CMK (cell line): ENCODE measurements at places on chromosomes 3 and 15.

DNA sequence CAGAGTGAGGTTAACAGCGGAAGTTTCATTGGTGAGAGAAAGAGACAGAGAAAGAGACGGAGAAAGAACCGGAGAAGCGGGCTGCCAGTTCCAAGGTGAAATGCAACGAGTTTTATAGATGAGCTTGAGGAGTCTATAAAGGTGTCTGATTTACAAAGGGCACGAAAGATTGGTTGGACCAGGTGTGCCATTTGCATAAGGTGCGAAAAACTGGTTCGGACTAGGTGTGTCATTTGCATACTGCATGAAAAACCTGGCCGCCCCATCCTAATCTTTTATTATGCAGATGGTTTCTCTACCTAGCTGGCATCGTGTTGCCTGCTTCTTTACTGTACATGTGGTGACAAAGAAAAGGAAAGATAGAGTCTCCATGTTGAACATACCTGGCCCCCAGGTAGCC lies 253.8 kb upstream of the IGF1R start:
- DNase-seq: no peak

DNA sequence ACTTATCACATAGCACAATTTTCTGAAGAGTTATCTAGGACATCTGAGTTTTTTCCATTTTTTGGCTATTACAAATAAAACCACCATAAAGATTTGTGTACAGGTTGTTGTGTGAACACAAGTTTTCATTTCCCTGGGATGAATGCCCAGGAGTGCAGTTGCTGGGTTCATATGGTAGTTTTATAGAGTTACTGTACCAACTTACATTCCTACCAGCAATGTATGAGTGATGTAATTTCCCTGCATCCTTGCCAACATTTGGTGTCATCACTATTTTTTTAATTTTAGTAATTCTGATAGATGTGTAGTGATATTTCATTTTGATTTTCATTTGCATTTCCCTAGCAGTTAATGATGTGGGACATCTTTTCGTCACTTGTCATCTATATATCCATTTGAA lies 20.5 kb downstream of the FILIP1L start:
- DNase-seq: no peak

DNA sequence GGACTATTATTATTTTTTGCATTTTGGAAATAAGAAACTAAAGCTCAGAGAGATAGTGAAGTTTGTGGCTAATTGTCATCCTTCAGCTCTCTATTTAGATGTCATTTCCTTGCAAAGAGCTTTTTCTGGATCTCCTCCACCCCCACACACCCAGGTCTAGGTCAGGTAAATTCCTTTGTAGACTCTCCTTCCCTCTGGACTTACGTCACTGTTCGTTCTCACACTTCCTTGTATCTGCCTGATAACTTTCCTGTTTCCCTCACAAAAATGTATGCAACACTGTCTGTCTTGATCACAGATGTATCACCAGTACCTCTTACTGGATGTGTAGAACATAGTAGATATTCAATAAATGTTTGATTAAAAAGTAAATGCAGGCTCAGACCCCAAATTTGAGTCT lies 6.1 kb upstream of the MB21D2 start:
- DNase-seq: no peak

DNA sequence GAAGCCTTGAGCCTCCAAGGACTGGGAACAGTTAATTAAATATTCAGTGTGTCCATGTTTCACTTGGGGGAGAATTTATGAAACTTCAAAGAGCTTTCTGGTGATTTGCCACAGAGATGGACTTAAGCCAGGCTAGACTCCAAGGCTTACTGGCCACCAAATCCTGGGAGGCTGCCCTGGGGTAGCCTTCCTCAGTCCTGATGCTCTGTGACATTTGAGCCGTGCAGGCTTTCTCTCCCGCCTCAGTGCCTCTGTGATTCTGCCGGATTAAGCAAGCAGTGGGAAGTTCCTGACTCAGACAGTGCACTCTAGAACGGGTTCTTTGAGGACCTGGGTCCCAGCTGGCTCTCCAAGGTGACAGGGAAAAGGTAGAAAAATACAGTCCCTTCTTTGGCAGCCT lies 314.7 kb upstream of the ICE2 start:
- no peak for DNase-seq

GRCh38 chr3:171585039-171585438 lies 124.8 kb upstream of the TNIK start:
- DNase-seq: no peak

DNA sequence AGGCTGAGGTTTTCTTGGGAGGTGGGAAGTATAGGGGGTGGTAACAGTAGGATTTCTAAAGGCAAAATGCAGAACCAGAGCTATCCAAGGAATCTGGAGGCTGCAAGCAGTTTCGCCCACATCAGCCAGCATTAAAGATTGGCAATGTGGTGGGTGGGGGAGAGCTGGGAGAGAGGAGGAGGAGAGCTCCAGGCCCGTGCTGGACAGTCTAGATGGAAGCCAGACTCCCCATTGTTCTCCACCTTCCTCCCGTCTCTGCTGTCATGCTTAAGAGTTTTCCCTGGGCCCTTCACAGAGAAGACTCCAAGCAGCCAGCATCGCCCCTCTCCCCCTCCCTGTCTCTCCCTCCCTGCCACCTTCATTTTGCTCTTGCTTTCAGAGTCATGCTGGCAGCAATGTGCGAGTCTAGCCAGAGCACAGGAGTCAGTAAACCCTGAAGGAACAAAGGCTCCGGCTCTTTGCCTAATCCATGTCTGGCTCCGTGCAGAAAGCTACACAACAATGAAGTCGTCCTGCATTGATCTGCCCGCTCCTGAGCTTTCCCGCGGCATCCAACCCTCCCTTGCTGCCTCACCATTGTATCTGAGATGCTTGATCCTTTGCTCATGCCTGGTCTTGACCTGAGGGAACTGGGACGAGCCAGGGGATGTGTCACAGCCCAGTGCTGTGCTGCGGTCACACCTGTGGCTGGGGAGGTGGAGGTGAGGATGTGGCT lies 282.9 kb downstream of the NTRK3 start:
- DNase-seq: no peak

DNA sequence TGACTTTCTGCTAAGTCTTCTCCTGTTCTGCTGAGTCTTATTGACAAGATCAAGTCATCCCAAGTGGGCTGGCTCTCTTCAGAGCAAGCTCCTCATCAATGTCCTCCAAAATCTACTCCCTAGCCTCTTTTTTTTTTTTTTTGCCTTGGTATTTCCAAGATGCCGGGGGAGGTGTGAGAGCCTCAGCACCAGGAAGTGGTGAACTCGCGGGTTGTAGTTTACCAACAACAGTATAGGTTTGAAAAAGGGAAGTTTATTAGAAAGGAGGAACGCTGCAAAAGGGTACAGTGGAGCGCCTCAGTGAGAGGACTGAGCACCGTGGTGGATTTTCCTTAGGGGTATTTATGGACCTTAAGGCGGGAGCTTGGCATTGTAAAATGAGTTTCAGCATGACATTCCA lies 94.3 kb upstream of the SGO1 start:
- DNase-seq: no peak

GRCh38 chr15:101174152-101174920 lies 77.5 kb downstream of the CHSY1 start:
- no peak for DNase-seq

DNA sequence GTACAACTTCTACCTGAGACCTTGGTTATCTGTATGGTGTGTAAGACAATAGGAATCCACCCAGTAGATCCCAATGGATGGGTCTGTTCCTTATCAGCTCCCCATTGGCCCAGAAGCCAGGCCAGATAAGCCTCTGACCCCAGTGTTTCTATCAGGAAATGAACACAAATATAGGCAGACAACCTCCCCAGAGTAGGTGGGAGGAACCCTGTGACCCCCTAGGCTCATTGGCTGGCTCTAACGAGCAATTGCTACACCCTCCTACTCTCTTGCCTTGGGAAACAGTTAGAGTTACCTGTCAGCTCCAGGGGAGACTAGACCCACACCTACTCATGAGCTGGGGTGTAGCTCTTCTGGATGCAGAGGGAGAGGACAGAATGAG lies 299.9 kb downstream of the UACA start:
- DNase-seq: no peak

DNA sequence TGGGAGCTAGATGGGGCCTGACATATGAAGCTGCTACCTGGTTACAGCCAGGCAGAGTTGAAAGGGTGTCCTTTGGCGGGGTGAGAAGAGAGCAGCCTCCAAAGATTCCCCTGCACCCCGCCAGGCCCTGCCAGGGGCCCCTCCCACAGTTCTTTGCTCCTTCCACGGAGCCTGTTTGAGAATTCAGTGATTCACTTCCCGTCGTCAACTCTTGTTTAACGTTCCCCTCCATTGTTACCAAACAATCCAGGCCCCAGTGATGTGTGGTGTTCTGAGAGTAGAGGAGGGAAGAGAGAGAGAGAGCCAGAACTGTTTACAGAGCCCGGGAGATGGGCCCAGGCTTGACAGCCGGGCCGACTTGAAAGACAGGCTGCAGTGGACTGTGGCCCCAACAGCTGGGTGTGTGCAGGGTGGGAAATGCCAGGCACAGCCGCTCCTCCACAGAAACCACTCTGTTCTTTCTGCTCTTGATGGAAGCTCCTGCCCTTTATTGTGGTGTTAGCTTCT lies 81.5 kb downstream of the SMAD3 start:
- DNase-seq: no peak

DNA sequence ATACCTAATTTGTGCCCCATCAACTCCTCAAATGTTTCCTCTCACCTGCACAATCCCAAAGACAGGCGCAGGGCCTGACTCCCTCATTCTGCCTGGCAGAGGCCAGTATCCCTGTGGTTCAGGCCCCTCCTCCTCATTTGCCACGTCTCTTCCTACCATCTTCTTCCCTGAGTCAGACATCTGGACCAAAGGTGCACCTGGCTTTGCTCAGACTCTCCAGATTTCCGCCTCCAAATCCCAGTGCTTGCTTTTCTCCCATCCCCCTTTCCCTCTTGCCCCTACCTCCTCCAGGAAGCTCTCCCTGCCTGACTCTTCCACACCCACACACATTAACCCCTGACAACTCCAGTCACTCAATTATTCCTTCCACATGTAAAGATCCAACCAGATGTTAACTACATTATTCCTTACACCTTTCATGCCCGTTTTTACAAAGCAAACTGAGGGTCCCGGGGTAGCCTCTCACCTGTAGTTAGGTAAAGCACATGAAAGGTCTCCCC lies 19.6 kb downstream of the SEMA7A start:
- DNase-seq: no peak

GRCh38 chr3:169879845-169880575 lies 10.3 kb upstream of the LRRC31 start:
- DNase-seq: no peak

GRCh38 chr3:141405025-141405424 lies 36.7 kb downstream of the ZBTB38 start:
- DNase-seq: no peak

GRCh38 chr3:143974271-143975238 lies 2.9 kb downstream of the DIPK2A start:
- DNase-seq: no peak

DNA sequence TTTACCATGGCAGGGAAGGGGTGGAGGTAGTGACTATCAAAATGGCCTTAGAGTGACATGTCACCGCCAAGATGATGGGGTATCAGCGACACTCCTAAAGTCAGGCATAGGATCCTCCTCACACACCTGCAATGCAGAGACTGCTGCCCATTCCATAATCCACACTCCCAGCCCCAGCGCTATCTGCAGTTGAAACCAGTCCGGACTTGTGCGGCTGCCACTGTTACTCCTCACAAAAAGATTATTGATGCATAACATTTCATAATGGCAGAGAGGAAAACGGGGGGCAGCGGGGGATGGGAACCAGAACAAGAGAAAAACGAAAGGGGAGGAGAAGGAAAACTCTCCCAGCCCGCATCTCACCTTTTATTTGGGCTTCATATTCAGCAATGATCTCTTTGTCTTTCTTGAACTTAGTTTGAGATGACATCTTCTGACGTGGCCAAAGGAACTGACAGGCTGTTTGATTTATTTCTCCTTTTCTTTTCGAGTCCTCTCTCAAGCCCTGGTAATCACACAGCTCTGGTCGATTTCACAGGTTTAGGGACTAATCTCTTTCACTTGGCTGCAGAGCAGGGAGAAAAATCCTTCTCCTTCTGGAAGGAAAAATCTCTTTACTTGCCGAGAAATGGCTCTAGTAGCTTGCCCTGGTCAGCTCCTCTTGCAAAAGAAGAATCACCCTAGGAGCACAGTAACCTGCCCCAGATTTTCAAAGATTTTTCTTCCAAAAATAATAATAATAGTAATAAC lies 749 bp downstream of the SRGAP3 start:
- no peak for DNase-seq

DNA sequence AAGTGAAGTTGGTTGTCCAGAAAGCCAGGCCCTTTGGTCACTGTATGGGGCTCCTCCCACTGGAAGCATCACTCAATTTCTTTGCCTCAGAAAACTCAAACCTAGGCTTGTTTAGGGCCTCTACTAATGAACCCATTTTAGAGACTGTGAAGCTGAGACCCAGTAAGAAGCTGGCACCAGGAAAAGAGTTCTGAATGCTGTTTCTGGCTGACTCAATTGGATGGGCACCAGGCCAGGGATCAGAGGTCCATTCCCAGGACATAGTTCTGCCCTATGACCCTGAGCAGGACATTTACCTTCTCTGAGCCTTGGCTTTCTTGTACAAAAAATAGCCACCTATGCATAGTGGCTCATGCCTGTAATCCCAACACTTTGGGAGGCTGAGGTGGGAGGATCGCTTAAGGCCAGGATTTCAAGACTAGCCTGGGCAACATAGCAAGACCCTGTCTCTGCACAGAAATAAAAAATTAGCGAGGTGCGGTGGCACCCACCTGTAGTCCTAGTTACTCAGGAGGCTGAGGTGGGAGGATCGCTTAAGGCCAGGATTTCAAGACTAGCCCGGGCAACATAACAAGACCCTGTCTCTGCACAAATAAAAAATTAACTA lies 30.6 kb downstream of the CD276 start:
- no peak for DNase-seq

GRCh38 chr3:195711813-195712534 lies 8.8 kb upstream of the MUC20 start:
- DNase-seq: no peak

DNA sequence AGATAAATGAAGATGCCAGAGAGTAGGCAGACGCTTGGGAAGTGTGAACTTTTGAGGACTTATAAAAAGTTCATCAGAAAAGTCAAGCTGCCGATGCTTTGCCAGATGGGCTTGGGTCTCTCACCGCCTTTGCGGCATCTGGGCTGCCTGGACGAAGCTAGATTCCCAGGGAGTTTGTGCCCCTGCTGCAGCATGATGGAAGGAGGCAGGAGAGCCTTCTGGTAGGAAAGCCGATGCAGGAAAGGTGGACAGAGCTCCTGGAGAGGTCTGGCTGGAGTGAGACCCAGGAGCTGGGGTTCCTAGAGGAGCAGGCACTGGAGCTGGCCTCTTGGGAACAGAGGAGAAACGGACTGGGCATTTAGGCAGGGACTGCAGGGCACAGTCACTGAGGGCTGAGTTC lies 51.9 kb upstream of the ATP2B2 start:
- no peak for DNase-seq

GRCh38 chr3:13670292-13670691 lies 121.4 kb downstream of the FBLN2 start:
- DNase-seq: no peak

GRCh38 chr3:184126006-184126405 lies 9.2 kb upstream of the EIF2B5 start:
- no peak for DNase-seq

DNA sequence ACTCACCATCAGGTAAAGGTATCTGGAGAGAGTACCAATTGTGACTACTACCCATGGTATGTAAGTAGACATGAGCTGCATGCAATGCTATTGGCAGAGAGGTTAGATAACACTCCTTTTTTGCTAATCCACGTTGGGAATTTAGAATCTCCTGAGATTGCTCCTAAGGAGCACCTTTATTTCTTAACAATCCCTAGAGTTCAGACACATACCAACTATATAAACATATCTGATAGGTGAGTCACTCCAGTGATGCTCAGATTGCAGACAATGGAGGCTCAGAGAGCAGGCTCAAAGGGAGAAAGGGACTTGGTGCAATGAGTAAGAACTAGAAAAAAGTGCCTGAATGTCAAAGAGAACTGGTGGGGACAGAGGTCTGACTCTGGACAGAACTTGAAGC lies 47.0 kb upstream of the LRRFIP2 start:
- no peak for DNase-seq
